ENCODE measurements at places on chromosomes 4 and X.

GRCh38 chr4:26893491-26893890 lies 32.9 kb downstream of the STIM2 start:
- DNase-seq: no peak

DNA sequence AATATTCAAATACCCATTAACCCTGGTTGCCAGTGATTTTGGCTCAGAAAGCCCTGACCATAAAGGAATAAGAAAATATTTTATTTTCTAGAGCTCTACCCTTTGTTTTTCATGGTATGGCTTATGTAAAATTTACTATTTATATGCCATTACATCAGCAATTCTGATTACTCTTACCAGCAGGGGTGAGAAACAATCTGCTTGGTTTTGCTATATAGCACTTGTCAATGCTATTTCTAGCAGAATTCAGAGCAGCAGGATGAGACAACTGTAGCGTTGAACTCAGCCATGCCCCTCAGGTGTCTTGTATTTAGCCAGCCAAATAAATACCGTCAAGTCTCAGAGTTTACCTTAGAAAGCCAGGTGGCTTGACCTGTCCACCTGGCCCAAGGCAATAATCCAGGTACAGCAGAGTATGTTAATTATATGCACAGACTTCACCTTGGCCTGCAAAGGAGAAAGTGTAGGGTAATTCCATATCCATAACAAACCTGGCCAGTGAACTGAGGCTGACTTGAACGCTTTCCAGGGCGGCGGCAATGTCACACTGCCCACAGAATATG lies 1303.5 kb downstream of the RAPGEF2 start:
- DNase-seq: no peak

GRCh38 chr4:665751-666435 lies 8.2 kb downstream of the ATP5ME start:
- no peak for DNase-seq

DNA sequence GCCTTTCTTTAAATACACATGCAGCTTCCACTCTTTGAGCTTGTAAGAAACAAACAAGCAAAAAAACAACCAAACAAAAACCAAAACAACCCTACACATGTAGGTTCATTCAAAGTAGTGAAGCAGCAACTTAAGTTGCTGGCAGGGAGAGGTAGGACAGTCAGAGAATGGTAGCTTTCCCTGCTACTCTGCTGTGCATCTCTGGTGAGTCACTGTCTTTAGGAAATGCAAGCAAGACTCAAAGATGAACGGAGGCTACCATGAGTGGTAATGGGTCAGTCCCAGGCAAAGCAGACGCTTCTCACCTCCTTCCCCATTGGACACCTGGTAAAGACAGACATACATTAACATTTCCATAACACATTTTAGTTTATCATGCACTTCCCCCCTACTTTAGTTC lies 43.2 kb downstream of the PGRMC2 start:
- DNase-seq: no peak

DNA sequence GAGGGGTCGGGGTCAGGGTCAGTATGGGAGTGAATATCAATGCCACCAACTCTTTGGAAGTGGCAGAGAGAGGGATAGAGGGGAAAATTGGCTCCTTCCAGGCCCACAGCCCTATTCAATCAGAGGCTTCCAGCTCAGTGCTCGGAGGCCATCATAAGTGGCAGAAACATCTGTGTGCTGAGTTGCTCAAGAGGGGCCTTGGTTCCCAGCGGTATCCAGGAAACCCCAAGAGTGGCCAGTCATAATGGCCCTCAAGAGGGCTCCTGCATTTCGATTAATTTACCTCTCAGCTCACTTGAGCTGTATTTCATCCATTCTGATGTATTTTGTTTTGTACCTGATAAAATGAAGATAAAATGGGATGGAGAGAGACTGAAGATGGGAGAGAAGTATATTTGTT lies 154.3 kb upstream of the EOLA2 start:
- no peak for DNase-seq

GRCh38 chr4:138030375-138030774 lies 211.8 kb downstream of the SLC7A11 start:
- no peak for DNase-seq

GRCh38 chr4:164765833-164766232 lies 11.9 kb downstream of the SMIM31 start:
- no peak for DNase-seq
